ENCODE measurements at places on chromosomes 4 and X. TPM values are rescaled to one million over a fixed set of nuclear protein-coding genes. Genes with fewer than 3 reads are reported as not detected.

GRCh38 chr4:94508806-94509205 lies 57.1 kb downstream of the PDLIM5 start:
- no peaks in the 10 kb centered on the region for H3K27me3 ChIP-seq
- H3K4me1 ChIP-seq, result no peaks in the 10 kb centered on the region
- H3K36me3 ChIP-seq, result no peaks in the 10 kb centered on the region

GRCh38 chr4:169446824-169447223 lies 165.6 kb downstream of the NEK1 start:
- peaks cover 8% of the 10 kb centered on the region for H3K36me3 ChIP-seq
- H3K4me3 ChIP-seq, result no peak overlapping the region
- H3K27me3 ChIP-seq, result no peaks in the 10 kb centered on the region
- H3K4me1 ChIP-seq, result no peaks in the 10 kb centered on the region
- DNase-seq, result no peak

DNA sequence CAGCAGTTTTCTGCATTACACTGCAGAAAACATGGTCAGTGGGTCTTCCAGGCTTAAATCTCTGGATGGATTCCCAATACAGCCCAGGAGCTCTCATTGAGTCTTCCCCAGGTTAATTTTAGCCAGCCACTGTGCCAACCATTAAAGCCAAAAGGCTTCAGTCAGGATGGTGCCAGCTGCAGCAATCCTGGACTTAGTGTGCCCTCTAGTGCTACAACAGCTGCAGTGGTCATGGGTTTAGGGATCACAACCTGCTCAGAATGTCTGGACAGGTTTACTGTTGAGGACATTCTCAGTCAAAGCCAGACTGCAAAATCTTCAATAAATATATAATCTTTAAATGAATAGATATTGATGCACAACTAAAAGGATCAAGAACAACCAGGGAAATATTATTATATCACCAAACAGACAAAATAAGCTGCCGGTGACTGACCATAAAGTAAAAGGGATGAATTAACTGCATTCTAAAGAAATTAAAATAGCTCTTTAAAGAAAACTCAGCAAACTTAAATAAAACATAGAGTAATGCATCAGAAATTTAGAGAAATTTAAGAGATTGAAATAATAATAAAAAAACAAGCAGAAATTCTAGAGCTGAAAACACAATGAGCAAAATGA lies 639.9 kb downstream of the SPOCK3 start:
- no peak overlapping the region for H3K27ac ChIP-seq
- H3K4me1 ChIP-seq, result no peaks in the 10 kb centered on the region
- no peak for DNase-seq
- no peaks in the 10 kb centered on the region for H3K27me3 ChIP-seq

DNA sequence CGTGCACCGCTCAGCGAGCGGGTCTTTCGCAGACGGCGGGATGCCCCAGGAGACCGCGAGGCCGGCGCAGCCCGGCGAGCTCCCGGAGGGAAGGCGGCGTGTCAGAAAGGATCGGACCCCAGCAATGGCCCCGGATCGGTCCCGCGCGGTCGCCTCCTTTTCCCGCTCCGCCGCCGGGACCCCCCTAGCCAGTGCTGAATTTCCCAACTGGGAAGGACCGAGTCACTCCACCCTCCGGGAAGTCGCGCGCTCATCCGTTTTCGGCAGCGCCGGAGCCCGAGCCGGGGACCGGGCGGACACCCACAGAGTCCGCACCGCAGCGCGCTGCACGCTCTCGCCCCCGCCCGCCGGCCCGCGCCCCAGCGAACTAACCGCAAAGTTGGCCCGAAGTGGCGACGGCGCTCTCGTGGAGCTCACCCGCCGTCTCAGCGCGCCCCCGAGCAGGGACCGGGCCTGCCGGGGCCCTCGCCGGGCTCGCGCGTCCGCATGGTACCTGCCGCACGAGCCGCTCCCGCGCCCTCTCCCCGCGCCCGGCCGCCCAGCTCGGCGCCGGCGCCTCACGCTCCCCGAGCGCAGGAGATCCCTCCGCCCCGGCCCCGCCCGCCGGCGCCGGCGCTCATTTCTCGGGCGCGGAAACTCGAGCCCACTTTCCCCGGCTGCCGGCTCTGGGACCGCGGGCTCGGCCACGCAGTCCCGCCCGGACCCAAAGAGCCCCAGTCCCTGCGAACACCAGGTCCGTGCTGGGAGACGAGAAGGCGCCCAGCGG lies at the start of gene FAT1:
TSS of gene FAT1 (minus strand) at position 565 of the 766 bp plus-strand sequence. CDS start 14,029 bp downstream, outside the sequence.
- peak; percentile 88 for DNase-seq
- peak within 1 kb of the TSS; percentile 86 for H3K4me3 ChIP-seq
- H3K4me1 ChIP-seq, result peaks cover 27% of the 10 kb centered on the region

FAM193A gene
- total RNA-seq, result 16.2 TPM

Data from spinal cord (tissue), 10 donors.